ENCODE measurements at places on chromosomes 3 and 15.

DNA sequence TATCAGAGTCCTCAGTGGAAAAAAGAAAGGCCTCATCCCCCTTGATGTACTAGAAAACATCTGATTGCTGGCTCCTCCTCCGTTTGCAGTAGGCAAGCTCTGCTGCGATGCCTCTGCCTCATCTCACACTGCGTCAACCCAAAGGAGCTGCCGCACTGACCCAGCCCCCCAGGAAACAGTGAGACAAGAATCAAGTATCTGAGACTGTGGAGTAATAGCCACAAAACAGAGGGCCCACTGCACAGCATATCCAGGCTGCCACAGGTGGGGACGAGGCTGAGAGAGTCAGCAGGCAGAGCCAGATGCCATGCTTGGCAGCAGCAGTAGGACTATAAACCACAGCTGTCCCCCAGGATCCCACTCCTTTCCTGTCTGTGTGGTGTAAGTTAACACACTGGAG is 165.9 kb downstream of the STAC start:
- DNase-seq: no peak

- DNase-seq: no peak
These were observed 40.9 kb downstream of the MUC20 start for GRCh38 chr3:195761567-195762248.

DNA sequence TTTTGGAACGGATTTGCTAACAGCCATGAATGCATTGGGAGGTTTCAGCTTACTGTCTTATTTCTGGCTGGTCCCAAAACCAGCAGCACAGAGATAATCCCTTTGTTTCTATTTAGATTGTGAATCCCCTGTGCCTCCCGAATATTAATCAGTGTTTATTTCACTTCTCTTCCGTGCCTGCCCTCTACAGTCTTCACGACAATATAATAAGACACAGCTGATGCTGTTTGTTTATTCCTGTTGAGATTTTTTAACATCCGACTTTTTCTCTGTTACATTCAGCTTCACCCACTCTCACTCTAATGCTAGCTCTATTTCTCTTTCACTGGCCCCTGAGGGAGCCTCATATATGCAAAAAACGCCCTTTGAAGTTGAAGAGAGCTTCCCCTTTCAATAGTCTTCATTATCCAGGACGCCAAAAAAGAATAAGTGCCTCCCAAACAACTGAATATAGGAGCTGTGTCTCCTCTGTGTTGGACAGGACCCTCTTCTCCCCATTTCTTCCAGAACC is 995.3 kb downstream of the ROBO2 start:
- DNase-seq: no peak

GRCh38 chr3:106913111-106913698 is 464.0 kb upstream of the CCDC54 start:
- no peak for DNase-seq

DNA sequence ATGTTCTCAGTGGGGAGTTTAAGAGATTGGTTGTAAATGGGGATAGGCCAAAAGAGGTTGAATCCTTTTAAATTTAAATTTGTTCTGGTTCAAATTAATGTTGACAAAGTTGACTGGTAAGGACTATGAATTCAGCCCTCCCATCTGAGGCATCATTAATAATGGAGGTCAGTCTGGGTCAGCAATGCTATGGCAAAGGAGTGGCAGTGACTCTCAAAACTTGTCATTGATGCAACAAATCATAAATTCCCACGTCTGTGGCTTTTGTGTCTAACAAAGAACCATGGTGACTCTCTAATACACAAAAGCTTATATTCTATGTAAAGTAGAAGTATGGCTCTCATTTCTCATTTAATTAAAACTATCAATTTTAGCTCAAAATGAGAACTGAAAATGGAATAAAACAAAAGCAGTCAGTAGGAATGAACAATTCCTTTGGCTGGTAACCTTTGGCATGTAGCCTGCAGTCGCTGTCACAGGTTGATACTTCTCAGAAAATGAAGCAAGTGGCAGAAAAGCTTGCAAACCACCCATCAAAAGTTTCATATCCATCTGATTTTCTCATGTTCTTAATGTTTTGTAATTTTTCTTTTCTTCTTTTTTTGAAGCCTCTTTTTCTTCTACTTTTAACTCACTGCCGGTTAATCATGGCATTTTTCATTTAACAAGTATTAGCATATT is 12.2 kb upstream of the ZBED2 start:
- DNase-seq: no peak

- DNase-seq: no peak
These were observed 330.7 kb upstream of the TPM1 start for GRCh38 chr15:62711691-62712454.

DNA sequence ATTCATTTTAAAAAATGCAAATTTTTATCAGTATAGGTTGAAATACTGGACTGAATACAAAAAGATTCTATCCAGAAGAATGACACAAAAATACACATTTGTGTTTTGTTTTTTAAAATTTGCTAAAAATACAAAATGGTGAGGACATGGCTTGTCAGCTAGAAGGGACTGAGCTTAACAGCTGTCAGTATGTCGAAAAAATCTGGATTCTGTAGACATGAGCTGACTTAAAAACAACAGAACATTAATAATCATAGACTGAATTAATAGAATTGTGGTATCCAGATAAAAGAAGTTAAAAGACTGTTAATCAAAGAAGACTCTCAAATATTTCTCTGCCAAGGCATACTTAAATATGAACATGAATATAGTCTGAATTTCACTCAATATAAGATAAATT is 244.9 kb upstream of the CBLB start:
- DNase-seq: no peak
